Breast epithelium (tissue), 4 donors: ENCODE measurements at places on chromosomes 16 and 17. TPM values are rescaled to one million over a fixed set of nuclear protein-coding genes. Genes with fewer than 3 reads are reported as not detected.

DNA sequence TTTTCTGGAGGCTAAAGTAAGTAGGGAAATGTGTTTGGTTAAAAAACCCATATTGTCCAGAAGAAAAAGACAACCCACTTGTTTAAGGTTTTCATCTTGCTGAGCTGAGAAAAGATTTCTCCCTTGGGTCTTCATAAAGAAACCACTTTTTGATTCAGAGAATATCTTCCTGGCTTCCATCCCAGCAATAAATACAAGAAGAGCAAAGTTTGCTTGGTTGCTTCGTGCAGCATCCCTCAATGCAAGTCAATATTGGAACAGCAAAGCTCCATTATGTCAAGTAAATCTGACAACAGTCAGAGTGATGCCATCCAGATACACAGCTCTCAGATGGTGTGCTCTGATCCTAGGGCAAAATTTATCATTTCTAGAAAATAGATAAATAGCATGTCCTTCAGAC is 118.9 kb upstream of the PIRT start:
- DNase-seq: no peak

GRCh38 chr16:88781140-88782077 is 3.6 kb downstream of the PIEZO1 start:
- DNase-seq: no peak

DNA sequence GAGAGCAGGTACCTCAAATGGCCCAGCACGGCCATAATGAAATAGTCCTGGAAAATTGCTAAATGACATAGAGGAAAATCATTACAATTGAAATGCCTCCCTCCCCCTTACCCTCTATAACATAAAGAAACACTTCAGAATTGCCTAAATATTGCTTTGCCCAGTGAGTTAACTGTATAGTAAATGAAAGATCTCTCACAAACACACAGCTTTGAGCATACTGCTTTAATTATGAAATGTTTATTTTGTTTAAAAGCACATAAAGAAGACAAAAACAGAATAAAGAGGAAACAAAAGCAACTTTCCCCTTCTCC is 9.3 kb upstream of the ADAMTS18 start:
- no peak for DNase-seq

DNA sequence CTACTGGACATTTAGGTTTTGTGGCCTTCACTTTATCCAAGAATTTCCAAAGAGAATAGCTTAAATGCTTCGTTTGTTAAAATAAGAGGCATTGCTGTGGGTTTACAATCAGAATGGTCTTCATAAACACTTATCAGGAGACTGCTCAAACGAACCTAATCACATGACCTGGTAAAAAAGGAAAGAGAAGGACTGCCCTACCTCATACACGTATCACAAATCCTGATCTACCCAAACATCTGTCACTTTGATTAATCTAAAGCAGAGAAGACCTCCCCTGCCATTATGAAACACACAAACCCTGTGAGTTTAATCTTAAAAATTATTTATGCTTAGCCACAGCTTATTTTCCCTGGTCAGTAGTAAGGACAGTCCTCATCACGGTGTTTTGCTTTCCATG is 76.6 kb downstream of the PARN start:
- DNase-seq: no peak

DNA sequence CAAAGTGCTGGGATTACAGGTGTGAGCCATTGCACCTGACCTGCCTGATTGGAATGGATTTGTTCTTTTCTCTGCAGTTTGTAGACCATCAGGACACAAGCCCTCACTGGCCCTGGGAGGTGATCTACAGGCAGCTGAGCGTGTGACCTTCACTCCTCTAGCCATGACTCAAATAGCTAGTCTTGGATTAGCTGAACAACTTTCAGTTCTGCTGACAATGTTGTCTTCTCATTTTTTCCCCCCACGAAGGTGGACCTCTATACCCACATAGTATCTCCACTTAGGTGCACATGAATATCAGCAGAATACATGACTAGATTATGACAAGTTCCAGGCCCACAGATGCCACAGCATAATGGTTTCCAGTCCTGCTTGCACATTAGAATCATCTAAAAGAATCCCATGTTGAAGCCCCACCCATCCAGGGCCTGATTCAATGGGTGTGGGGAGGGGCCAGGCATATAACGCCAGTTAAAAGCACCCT is 36.8 kb downstream of the HS3ST3B1 start:
- DNase-seq: no peak

- no peak for DNase-seq
Measured at GRCh38 chr17:48767263-48767774, 38.8 kb upstream of the HOXB13 start.

DNA sequence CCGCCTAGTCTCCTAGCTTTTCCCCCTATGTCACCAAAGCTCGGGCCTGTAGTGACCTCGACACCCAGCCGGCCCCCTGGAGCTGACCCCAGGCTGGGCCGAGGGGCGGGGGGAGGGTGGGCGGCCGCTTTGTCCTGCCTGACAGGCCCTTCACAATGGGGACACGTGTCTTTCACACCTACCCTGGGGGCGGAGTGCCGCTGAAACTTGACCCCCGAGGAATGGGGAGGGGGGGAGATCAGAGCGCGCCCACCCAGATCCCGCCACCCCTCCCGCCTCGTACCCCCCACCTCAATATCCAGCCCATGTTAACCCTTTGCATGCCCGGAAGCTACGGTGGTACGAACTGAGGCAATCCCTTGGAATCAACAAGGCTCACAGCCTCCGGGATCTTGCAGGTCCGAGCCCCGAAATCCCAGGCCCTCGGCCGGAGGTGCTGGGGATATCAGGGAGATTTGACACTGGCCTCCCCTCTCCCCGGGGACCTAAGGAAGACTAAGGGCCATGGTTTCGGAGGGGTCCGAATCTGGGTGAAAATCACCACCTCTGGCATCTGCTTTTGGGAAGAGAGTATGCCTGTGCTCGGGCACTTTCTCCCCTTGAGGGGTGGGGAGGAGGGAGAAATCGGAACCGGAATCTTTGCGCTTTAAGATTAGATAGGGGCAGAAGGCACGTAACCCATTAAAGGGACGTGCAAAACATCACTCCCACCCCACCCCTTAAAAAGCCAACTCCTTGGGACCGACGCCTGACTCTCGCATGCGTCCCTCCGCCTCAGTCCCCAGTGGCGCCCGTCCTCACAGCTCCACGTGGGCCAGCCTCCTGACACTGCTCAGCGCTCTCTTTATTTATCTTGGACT is 2.6 kb downstream of the NOG start:
- no peak for DNase-seq

DNA sequence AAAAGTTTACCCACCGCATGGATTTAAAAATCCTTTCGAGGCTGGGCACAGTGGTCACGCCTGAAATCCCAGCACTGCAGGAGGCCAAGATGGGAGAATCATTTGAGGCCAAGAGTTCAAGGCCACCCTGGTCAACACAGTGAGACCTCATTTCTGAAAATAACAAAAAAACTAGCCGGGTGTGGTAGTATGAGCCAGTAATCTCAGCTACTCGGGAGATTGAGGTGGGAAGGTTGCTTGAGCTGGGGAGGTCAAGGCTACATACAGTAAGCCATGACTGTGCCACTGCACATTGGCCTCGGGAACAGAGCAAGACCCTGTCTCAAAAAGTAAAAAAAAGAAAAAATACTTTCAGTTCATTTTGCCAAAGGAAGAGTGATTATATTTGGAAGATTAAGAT is 12.7 kb downstream of the GNA13 start:
- DNase-seq: no peak

DNA sequence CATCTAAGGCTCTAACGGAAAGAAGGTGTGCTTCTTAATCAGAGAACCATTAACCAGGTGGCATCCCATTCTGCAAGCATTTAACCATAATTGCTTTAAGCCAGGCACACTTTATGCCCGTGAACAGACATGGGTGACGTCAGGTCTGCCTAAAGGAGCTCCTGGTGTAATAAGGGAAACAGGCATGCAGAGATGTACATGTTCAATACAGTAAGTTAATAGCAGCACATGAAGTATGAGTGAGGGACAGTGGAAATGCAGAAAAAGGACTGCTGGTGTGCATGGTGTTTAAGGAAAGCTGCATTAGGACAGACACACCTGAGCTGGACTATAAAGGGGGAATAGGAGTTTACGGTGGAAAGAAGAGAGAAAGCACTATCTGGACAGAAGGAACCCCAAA is 18.6 kb downstream of the DYNLRB2 start:
- no peak for DNase-seq

CMTM2 gene
- total RNA-seq: not detected

RUSF1 gene
- 44.2 TPM for total RNA-seq

SLC25A19 gene
- total RNA-seq: 12.3 TPM

CHRNE gene
- total RNA-seq: 2.0 TPM
